Vagina (tissue), 2 donors: ENCODE measurements at places on chromosomes 6 and 20. TPM values are rescaled to one million over a fixed set of nuclear protein-coding genes. Genes with fewer than 3 reads are reported as not detected.

SMLR1 gene
- total RNA-seq, result not detected

IL17F gene
- not detected for total RNA-seq

OTOR gene
- not detected for total RNA-seq

DNA sequence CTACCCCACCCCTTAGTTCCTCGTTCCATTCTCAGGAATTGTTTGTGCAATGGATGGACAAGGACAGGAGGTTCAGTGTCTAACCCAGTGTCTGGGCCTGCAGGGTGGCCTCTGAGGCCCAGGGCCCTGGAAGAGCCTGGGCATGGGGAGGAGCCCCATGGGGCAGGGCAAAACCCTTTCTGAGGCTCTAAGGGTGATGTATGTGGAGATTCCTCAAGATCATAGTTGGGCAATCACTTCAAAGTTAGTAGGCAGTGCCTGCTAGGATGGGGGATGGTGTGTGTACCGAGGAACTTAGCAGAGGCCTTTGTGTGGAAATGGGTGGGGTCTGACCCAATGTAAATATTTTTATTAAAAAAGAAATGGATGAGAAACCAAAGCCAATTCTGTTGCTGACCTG is 6.7 kb upstream of the C2 start:
- DNase-seq, result no peak

GRCh38 chr6:170165085-170165470 is 125.8 kb downstream of the DLL1 start:
- DNase-seq, result no peak

DNA sequence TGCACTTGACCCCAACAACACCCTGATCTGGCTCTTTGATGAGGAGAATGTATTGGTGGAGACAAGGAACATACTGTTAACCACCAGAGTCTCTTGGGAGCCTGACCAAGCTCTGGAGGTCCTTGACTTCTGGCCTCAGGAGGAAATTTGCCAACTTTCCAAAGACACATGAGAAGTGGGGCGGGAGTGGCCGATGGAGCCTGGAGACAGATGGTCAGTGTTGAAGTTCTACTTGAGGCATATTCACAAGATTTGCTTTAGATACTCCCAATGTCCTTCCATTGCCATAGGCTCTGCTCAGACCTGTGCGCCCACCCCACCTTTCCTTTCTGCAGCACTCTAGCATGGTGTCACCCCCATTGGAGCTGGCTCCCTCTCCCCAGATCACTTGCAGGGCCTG is 241.0 kb downstream of the SLC24A3 start:
- DNase-seq, result no peak

DNA sequence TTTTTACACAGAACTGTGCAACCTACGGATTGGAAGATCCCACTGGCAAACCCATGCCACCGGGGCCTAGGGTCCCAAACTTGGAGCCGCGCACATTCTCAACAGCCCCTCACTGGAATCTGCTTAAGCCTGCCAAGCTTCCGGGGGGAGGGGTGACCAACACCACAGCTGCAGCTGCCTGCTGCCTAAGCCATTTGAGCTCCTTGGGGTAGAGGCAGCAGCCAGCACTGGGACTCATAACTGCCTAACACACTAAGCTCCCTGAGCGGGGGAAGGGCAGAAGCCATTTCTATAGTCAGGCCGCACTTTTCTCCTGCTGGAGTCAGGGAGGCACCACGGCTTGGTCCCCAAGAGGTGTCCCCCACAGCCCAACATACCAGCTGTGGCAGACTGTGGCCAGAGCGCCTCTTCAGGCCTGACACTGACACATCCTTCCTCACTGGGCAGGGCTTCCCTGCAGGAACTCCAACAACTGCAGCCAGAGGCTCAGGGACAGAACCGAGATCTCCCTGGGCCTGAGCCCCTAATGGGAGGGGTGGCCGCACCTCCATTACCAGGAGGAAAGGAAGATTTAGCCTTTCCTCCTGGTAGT is 270.3 kb upstream of the ECI2 start:
- DNase-seq, result no peak

- DNase-seq, result no peak
These were observed 8.3 kb downstream of the HSPA12B start for GRCh38 chr20:3740615-3741301.
